ENCODE measurements at places on chromosomes 2 and 18.

GRCh38 chr2:252001-252602, 11.7 kb downstream of the SH3YL1 start:
- DNase-seq, result no peak

- DNase-seq, result no peak
Measured at GRCh38 chr2:187369471-187369870, 78.6 kb downstream of the CALCRL start.

DNA sequence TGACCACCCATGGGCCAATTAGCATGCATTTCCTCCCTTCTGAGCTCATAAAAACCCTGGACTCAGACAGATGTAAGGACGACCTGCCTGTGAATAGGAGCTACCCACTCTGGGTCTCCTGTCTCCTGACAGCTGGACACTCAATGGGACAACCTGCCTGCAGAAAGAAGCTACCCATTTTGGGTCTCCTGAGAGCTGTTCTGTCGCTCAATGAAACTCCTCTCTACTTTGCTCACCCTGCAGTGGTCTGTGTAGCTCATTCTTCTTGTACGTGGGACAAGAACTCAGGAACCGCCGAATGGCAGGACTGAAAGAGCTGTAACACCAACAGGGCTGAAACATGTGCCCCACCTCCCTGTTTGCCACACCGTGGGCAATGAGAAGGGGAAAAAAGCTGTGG, 60.3 kb upstream of the DYNC1I2 start:
- DNase-seq, result no peak

GRCh38 chr2:134155134-134155533, 98.7 kb upstream of the MGAT5 start:
- no peak for DNase-seq

DNA sequence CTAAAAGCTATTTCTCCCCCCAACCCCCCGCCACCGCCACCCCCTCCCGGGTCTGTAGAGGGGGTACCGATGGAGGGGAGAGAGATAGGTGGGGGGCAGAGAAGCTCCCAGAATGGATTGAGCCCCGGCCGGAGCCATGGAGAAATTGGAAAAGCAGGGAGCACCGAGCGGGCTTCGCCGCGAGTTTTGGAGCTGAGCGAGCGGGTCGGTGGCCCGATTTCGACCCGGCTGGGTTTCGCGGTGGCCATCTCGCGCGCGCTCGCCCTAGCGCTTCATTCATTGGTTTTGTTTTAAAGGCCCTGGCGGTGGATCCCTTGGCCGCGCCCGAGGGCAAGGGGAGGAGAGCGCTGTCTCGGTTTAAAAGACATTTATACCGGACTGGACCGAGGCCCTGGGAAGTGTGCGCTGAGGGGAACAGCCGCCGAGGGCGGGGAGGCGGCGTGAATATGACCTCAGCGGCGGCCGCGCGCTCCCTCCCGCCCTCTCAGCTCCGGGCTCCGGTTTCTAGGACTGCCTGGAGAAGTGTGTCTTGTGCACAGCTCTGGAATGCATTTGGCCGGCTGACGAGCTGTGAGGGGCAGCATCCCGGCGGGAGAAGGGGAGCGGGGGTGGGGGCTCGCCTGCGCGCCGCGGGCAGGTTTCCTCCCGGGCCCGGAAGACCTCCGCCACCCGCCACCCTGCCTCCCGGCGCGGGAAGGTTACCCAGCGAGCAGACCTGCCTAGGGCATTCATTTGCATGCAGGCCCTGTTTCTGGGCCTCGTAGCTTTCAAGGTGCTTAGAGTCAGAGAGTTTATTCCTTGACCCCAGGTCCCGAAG, 1.7 kb upstream of the SMAD7 start:
- DNase-seq, result peak; percentile 37

GRCh38 chr2:85761-86160, 39.5 kb upstream of the FAM110C start:
- DNase-seq, result no peak
